ENCODE measurements at places on chromosomes 7 and 10. TPM values are rescaled to one million over a fixed set of nuclear protein-coding genes. Genes with fewer than 3 reads are reported as not detected.

DNA sequence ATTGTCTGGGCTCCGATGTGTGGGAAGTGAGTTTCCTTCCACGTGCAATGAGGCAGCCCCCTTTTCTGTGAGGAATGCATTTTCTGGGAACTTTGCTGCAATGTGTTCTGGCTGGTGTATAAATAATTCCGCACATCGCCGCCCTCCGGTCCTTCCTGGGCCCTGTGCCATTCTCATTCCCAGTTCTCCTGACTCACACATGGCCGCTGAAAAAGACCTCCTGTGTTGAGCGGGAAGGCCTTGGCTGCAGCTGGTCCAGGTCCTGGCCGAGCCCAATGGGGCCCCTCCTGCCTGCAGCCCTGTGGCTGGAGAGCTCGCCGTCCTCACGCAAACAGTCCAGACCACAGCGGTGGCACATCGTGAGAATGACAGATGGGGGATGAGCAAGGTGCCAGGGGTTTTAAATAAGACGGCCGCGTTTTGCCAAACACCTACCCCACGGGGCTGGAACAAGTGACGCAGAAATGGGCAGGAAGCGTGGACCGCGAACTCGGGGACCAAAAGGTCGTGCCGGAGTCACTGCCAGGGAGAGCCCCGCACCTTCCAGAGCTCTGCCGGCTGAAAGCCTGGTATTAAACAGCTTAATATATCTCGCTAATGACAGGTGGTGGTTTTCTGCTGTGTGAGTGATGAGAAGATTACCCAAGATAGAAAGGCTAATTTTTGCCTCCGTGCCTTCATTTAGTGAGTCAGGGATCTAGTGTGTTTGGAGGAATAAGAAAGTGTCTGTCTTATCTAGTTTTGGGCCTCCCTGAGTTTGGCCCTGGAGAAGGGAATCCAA lies 37.0 kb downstream of the FAM20C start:
- no peak overlapping the region for H3K4me3 ChIP-seq
- H3K27ac ChIP-seq: no peak overlapping the region
- H3K36me3 ChIP-seq: no peaks in the 10 kb centered on the region
- no peak for DNase-seq

- H3K27me3 ChIP-seq: no peaks in the 10 kb centered on the region
- no peak overlapping the region for H3K4me3 ChIP-seq
- no peak overlapping the region for H3K27ac ChIP-seq
- H3K36me3 ChIP-seq: no peaks in the 10 kb centered on the region
- no peak for DNase-seq
- peaks cover 11% of the 10 kb centered on the region for H3K4me1 ChIP-seq
Measured at GRCh38 chr7:29853072-29853471, 46.8 kb downstream of the WIPF3 start.

DNA sequence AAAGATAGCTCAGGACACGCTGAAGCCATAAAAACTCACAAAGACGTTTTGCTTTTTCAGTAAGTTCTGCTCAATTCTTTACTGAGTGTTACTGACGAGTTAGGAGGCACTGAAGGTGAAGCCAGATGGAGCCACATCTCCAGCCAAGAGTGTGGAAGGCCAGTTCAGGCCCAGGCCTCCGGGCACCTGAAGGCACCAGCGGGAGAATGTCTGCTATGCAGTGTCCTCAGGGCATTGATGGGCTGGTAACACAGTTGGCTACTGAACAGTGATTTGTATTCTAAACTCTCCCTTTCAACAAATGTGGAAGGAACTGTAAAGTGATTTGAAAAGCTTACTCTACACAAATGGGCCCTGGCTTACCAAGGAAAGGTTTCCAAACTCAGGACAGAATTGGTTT lies 64.8 kb upstream of the SVIL start:
- no peaks in the 10 kb centered on the region for H3K27me3 ChIP-seq
- H3K36me3 ChIP-seq: no peaks in the 10 kb centered on the region
- peak; percentile 64 for DNase-seq
- H3K4me3 ChIP-seq: no peak overlapping the region
- H3K4me1 ChIP-seq: peaks cover 41% of the 10 kb centered on the region
- H3K27ac ChIP-seq: peak overlapping the region; percentile 63

The HPS6 gene
- total RNA-seq: 19.5 TPM

The MINPP1 gene
- total RNA-seq: 24.8 TPM

GRCh38 chr10:102113956-102114857 lies 6.0 kb downstream of the LDB1 start:
- peak overlapping the region; percentile 56 for H3K4me3 ChIP-seq
- no peaks in the 10 kb centered on the region for H3K27me3 ChIP-seq
- peak overlapping the region; percentile 94 for H3K27ac ChIP-seq

The APBB1IP gene
- total RNA-seq: 0.16 TPM

GRCh38 chr10:24346877-24347519 lies 138.1 kb downstream of the KIAA1217 start:
- no peak for DNase-seq
- no peaks in the 10 kb centered on the region for H3K36me3 ChIP-seq
- no peak overlapping the region for H3K4me3 ChIP-seq
- no peak overlapping the region for H3K27ac ChIP-seq
- H3K4me1 ChIP-seq: peaks cover 22% of the 10 kb centered on the region
- H3K27me3 ChIP-seq: no peaks in the 10 kb centered on the region

The GPER1 gene
- total RNA-seq: not detected

DNA sequence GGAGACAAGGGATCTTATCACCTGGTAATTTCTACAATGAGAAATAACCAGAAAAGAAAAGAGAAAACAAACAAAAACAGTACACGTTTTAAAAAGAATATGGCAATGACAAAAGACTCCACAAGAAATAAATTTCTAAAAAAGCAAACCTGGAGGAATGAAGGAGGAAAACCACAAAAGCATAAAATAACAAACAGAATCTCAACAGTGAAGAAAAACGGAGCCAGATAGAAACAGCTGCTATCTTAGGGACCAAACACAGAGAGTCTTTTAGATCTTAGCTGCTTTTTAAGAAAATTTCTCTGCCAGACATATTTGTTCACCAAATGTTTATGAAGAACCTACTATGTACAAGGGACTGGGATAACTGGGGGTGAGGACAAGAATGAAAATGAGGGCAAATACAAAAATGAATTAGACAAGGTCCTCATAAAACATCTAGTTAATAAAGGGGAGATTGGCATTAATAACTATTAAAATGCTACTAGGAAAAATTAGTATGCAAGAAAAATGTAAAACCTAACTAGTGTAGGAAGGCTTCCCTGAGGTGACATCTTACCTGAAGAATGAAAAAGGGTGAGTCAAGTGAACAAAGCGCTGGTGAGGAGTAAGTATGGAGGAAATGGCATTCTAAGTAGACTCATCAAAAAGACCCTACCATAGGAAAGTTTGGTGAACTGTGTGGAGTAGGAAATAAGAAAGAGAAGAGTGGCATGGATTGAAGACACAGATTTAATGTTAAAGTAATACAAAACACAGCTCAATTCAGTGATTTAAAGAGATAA lies 34.3 kb downstream of the WASL start:
- H3K36me3 ChIP-seq: no peaks in the 10 kb centered on the region
- no peak for DNase-seq
- no peak overlapping the region for H3K27ac ChIP-seq

The TUBAL3 gene
- total RNA-seq: 0.39 TPM

DNA sequence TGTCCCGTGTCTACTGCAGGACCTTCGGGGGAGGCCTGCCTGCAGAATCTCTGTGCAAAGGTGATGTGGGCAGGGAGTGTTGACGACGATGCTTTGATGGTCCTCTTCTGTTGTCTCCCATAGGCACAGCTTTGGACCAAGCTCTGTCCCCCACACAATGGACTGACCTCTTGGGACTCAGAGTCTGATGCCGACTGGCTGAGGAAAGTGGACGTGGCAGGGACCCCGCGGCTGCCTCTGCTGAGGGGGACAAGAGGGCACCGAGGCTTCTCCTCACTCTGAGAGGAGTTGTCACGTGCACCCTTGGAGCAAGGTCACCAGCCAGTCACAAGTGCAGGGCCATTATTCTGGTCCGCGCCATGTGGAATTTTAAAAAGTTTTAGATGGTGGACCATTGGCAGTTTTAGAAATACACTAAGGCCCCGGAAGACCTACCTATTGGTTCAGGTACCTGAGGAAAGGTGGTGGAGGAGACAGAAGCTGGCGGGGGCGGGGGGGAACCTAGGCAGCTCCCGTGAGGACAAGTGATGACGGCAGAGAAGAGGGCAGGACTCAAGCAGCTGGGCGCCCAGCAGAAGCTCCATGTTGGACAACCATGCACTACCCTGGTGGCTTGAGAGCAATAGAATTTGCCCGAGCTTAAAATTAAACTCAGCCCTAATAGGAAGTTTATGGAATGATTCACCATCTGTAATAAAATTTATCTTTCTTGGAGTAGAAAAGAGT lies 331.4 kb downstream of the PTPRN2 start:
- H3K4me1 ChIP-seq: no peaks in the 10 kb centered on the region
- no peaks in the 10 kb centered on the region for H3K27me3 ChIP-seq
- DNase-seq: no peak
- H3K4me3 ChIP-seq: no peak overlapping the region

The MNX1 gene
- total RNA-seq: 36.5 TPM

The ZNF425 gene
- total RNA-seq: 2.6 TPM

DNA sequence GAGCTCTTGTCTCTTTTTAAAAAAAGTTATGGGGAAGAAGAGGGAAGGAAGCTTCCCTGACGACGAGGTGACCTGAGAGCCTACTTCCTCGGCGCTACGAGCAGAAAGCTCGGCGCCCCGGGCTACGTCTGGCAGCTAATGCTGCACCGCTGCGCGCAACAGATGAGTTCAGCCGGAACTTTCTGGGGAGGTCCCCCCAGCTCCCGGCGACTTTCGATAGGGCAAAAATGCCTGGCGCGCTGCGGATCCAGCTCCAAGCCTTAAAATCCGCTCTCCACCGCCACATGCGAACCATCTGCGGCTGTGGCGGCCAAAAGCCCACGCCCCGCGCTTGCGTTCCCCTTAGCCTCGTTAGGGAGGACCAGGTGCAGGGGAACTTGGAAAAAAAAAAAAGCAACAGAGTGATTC lies 621 bp downstream of the P4HA1 start:
- peak overlapping the region; percentile 96 for H3K27ac ChIP-seq
- peak; percentile 74 for DNase-seq
- H3K4me1 ChIP-seq: peaks cover 16% of the 10 kb centered on the region
- no peaks in the 10 kb centered on the region for H3K27me3 ChIP-seq
- no peaks in the 10 kb centered on the region for H3K36me3 ChIP-seq

The GCK gene
- total RNA-seq: not detected

The CYP2C9 gene
- 1.4 TPM for total RNA-seq

DNA sequence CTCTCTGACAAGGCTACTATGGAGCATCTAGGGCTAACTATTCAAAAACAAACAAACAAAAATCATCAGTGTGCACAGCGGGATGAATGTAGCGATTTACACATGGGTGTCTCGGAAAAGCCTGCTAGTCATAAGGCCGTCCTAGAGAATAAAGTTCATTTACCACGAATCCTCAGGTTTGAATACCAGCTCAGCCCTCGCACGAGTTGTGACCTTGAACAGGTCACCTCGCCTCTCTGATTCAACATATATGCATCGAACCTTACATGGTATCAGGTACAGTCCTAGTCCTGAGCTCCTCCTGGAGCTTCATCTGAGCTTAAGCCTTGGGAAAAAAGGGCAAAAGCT lies 572 bp downstream of the ATP5MF start:
- no peak for DNase-seq
- no peaks in the 10 kb centered on the region for H3K36me3 ChIP-seq
- H3K4me1 ChIP-seq: no peaks in the 10 kb centered on the region

DNA sequence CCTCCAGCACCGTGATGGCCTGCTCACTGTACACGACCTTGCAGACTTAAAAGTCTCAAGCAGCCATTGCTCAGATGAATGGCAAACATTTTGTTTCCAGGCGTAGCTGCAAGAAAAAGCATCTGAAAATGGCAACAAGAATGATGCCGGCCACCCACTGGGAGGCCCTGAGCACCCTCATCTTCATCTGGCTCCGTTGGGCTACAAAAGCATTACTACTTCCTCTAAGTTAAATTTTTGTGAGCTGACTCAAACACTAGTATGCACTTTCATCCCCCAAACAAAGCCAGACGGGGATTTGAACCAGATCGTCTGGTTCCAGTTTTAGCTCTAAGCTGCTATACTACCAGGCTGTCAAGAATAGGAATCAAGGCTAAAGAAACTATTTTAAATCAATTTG lies 116.6 kb upstream of the CDK1 start:
- H3K27ac ChIP-seq: no peak overlapping the region
- H3K4me1 ChIP-seq: peaks cover 9% of the 10 kb centered on the region
- no peak for DNase-seq
- H3K36me3 ChIP-seq: no peaks in the 10 kb centered on the region
- H3K4me3 ChIP-seq: no peak overlapping the region

- H3K4me3 ChIP-seq: no peak overlapping the region
- peaks cover 14% of the 10 kb centered on the region for H3K4me1 ChIP-seq
- H3K27me3 ChIP-seq: no peaks in the 10 kb centered on the region
- H3K27ac ChIP-seq: no peak overlapping the region
- DNase-seq: no peak
Measured at GRCh38 chr7:82049442-82049841, 279.6 kb upstream of the HGF start.

The SLC29A3 gene
- 18.3 TPM for total RNA-seq

The SFR1 gene
- total RNA-seq: 8.7 TPM

The MAT1A gene
- total RNA-seq: 3.4 TPM

The SAP25 gene
- 2.0 TPM for total RNA-seq

- DNase-seq: no peak
- H3K27me3 ChIP-seq: no peaks in the 10 kb centered on the region
- peaks cover 1% of the 10 kb centered on the region for H3K36me3 ChIP-seq
- H3K4me3 ChIP-seq: no peak overlapping the region
- no peaks in the 10 kb centered on the region for H3K4me1 ChIP-seq
Measured at GRCh38 chr7:16627236-16627635, 18.3 kb downstream of the ANKMY2 start.

- no peak overlapping the region for H3K4me3 ChIP-seq
- H3K4me1 ChIP-seq: peaks cover 10% of the 10 kb centered on the region
- H3K27ac ChIP-seq: peak overlapping the region; percentile 53
- H3K27me3 ChIP-seq: no peaks in the 10 kb centered on the region
- no peaks in the 10 kb centered on the region for H3K36me3 ChIP-seq
- DNase-seq: no peak
Measured at GRCh38 chr7:22445140-22445743, 54.7 kb downstream of the STEAP1B start.

The SLC13A1 gene
- total RNA-seq: not detected

DNA sequence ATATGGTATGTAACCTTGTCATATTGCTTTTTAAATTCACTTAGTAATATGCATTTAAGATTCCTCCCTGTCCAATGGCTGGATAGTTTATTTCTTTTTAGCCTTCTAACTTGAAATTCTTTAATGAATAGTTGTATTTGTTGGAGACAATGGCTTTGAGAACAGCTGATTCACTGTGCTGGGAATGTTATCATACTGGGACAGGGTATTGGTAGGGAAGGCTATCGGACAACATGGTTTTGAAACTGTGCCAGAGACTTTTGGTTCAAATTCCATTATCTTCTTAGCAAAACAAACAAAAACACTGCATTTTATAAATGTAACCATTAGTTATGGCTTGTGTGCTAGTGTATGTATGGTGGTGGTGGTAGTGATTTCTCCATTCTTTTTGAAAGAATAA lies 517.1 kb upstream of the ANKRD30A start:
- no peaks in the 10 kb centered on the region for H3K4me1 ChIP-seq
- no peak overlapping the region for H3K27ac ChIP-seq
- no peak overlapping the region for H3K4me3 ChIP-seq
- no peak for DNase-seq

Measured in Caco-2 (cell line).